ENCODE measurements at places on chromosomes 13 and 19.

DNA sequence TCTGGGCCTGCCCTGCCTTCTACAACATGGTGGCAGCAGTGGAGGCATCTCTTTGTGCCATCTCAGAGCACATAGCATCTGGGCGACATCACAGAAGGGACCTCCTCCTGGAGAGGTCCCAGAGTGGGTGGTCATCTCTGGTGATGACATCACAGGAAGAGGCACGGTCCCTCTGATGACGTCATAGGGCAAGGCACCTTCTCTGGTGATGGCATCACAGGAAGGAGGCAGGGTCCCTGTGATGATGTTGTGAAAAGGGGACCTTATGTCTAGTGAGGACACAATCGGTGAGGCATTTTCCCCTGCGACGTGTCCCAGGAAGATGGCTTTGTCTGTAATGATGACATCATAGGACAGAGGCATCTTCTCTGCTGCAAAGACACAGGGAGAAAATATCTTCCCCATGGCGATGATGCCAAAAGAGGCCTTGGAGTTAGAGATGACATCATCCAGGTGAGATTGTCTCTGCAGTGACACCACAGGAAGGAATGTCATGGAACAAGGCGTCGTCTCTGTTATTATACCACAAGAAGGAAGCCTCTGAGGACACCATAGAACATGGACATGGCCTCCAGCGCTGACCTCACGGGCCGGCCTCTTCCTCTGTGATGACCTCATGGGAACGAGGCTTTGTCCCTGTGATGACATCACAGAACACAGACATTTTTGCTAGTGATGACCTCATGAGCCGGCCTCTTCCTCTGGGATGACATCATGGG is 10.7 kb downstream of the SHISA7 start:
- DNase-seq = peak; percentile 20

DNA sequence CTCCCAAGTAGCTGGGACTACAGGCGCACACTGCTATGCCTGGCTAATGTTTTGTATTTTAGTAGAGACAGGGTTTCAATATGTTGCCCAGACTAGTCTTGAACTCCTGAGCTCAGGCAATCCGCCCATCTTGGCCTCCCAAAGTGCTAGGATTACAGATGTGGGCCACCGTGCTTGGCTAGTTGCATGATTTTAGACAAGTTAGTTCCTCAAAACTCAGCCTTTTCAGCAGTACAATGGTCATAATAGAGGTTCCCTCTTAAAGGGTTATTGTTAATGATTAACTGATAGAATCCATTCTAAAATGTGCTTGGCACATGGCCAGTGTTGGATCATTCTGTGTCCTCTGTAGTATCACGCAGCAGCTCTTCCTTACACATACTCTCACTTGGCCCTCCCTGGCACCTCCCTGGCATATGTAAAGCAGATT is 19.5 kb upstream of the IFT88 start:
- DNase-seq = no peak

DNA sequence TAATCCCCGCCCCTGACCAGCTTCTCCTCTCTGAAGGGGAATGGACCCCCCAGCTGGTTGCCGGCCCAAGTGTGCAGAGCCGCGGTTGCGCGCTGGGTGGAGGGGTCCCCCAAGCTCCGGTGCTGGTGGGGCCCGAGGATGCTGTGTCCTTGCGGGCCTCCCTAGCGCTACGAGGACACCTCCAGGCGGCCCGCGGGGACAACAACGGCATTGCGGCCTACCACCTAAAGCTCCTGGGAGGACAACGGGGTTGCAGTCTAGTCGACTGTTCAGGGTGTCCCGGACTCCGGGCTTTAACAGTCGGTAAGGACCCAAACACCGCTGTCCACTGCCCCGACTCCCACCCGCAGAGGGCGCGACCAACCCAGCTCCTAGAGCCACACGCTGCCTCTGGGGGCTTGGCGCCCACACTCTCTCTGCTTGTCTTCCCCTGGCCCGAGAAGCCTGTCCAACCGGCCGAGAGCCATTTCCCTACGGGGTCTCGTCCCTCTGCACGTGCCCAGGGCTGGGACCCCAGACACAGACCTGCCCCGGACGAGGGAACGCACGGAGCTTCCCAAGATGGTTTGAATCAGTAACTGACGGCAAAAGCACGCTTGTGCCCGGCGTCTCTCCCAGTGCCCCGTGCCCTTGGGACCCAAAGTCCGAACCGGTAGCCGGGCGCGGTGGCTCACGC is 927 bp upstream of the SDHAF1 start:
- no peak for DNase-seq

DNA sequence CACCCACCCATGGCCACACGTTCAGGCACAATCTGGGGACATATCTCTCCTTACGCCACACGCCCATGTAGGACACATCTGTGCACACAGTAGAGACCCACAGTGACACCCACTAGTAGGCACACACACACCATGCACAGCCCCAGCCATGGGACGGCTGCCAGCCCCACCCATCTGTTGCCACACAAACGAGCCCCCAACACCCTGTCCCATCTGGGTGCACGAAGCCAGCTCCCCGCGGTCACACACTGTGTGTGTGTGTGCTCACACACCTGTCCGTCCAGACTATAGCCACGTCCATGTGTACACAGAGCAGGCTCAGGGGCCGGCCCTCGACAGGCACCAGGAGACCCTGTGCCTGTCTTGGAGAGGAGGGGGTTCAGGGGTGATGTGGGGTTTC is 10.6 kb downstream of the ERFL start:
- no peak for DNase-seq

GRCh38 chr13:23321535-23322241 is 111.8 kb downstream of the SACS start:
- DNase-seq = no peak

GRCh38 chr13:44061876-44062275 is 182.2 kb downstream of the LACC1 start:
- no peak for DNase-seq

DNA sequence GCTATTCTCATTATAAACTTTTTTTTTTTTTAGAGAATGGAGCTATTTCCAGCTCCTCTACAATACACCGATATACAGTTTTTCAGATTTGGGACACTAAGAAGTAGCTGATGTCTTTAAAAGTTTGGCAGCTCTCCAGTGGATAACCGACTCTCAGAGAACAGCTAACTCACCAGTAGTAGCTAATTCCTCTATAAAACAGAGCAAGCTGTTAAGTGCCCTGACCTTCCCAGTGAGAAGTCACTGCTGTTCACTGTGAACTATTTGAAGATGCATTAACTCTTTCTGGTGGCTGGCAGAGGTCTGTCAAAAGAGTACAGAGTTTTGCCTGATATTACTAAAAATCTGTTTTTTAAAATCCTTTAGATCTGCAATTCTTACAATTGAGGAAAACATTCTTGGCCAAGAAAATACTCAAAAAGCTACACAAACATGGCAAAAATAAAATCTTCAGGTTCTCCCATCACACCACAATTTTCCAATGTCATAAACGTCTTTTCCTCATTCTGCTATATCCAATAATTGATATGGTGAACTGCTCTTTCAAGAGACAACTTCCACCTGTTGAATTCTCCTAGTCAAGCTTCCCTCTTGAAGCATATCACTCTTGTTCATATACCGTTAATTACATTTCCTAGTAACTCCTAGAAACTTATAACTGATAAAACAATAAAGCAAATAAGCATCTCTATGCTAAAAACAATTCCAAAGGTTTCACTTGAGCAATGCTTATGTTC is 44.2 kb downstream of the TBC1D4 start:
- DNase-seq = no peak

GRCh38 chr19:5621945-5622464 is 571 bp downstream of the SAFB2 start:
- DNase-seq = peak; percentile 24

GRCh38 chr19:15324791-15325519 is 7.4 kb downstream of the BRD4 start:
- no peak for DNase-seq

DNA sequence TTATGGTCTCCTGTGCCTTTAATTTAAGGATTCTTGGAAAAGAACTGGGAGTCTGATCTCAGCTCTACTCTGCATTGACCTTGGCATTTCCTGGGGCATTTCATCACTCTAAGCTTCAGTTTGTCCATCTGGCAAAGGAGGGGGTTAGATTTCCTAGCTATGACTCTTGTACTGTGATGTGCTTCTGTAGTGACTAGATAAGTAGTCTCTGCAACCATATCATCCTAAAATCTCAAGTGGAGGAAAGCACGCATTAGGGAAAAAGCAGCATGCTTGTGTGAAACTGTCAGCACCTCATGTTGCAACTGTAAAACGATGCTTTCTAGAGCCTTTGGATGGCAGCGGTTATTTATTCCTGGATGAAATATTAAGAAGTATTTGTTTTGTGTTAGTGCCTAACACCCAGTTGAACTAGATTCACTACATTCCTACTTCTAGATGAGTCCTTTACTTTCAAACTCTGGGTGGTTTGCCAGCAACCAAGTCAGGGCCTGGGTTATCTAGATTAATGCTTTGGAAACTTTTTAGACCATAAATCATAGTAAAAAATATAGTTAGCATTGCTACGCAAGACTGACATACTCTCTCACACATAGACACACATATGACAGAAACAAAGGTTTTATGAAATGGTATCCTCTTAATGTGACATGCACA is 6.8 kb downstream of the WDFY2 start:
- peak; percentile 10 for DNase-seq

- peak; percentile 86 for DNase-seq
These were observed 81.2 kb downstream of the COL4A2 start for GRCh38 chr13:110388108-110388943.

- no peak for DNase-seq
These were observed 1.7 kb downstream of the B3GLCT start for GRCh38 chr13:31201341-31202031.

- DNase-seq = peak; percentile 54
These were observed 250 bp downstream of the SPRY2 start for GRCh38 chr13:80340651-80341100.

- DNase-seq = no peak
These were observed 50.5 kb upstream of the ZNF507 start for GRCh38 chr19:32294871-32295438.

DNA sequence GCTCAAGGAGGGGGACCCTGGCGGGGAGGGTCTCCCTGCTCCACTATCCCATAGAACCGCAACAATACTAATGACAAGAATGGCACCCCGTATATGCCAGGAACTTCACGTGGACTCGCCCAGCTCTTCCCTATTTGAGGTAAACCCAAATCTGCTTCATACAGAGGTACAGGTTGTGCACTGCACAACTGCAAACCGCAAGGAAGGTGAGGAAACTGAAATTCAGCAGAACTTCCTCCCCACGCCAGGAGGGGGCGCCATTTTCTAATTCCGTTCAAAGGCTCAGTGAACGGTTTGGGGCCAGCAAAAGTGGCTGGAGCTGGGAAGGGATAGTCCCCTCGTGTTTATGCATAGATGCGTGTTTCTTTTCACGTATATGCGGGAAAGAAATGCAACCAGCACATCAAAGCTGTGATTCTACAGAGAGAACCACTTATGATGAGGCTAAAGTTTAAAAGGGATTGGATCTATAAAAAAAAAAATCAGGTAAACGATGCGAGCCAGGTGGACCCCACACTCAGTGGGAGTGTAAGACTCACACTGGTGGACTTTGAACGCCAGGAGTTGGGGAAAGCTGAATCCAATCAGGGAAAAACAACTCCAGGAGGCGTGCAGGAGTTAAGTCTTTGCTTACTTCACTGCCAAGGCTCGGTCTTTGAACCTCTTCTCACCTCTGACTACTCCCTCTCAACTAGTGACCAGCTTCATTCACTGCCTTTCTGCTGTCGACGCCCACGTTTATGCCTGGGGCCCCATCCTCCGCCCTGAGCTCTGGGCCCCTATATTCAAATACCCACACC is 20.3 kb downstream of the C19orf81 start:
- DNase-seq = no peak

- DNase-seq = no peak
These were observed 7.7 kb upstream of the GPR18 start for GRCh38 chr13:99265821-99266426.

- DNase-seq = no peak
These were observed 138.8 kb downstream of the RGCC start for GRCh38 chr13:41596190-41596589.

- DNase-seq = no peak
These were observed 232.1 kb downstream of the DIAPH3 start for GRCh38 chr13:59931621-59932020.

DNA sequence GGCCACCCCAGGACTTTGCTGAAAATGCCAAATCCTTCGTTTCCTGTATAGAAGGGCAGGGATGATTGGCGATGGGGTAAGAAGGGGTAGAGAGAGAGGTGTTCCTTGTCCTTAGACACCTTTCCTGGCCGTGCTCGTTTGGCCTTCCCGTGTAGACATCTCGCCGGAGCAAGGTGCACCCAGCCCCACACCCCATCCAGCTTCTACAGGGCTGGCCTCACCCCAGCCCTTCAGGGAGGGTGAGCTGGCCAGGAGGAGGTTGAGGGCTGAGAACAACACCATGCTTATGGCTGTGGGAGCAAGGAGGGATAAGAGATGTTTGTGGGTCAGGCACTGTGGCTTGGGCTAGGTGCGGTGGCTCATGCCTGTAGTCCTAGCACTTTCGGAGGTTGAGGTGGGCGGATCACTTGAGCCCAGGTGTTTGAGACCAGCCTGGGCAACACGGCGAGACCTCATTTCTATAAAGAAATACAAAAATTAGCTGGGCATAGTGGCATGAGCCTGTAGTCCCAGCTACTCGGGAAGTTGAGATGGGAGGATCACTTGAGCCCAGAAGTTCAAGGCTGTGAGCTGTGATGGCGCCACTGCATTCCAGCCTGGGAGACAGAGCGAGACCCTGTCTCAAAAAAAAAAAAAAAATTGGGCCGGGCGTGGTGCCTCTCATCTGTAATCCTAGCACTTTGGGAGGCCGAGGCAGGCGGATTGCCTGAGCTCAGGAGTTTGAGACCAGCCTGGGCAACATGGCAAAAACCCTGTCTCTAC is 15.5 kb downstream of the SMARCA4 start:
- DNase-seq = no peak

- peak; percentile 93 for DNase-seq
These were observed 20.5 kb downstream of the CYTH2 start for GRCh38 chr19:48489608-48490216.

GRCh38 chr13:30805132-30805537 is 69.8 kb downstream of the ALOX5AP start:
- no peak for DNase-seq

GRCh38 chr19:15116856-15117255 is 9.7 kb downstream of the SYDE1 start:
- DNase-seq = no peak

GRCh38 chr13:113091211-113091771 is 14.3 kb upstream of the F7 start:
- no peak for DNase-seq

DNA sequence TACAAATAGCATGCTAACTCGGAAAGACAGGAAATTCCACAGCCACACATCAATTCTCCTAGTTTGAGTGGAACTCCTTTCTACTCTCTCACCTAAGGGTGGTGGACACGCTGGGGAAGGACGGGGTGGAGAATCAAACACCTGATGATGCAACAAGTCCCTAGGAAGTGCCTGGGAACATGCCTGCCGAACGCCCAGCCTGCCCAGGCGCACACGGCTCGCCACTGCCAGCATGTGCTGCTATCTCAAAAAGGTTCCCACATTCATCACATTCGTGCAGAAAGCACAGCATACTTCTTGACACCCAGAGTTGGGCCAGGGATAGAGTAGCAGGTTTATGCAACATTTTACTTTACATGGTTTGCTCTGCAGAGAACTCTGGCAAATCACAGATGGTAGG is 164.6 kb downstream of the ABCC4 start:
- no peak for DNase-seq

Measured in ELF-1 (cell line).